Mesenchymal stem cell (in vitro differentiated cells and primary cell): ENCODE measurements at places on chromosomes 16 and 17.

GRCh38 chr17:78226759-78227454, 4.5 kb upstream of the TMEM235 start:
- DNase-seq: no peak

GRCh38 chr16:28311413-28311812, 19.1 kb downstream of the SBK1 start:
- no peak for DNase-seq

DNA sequence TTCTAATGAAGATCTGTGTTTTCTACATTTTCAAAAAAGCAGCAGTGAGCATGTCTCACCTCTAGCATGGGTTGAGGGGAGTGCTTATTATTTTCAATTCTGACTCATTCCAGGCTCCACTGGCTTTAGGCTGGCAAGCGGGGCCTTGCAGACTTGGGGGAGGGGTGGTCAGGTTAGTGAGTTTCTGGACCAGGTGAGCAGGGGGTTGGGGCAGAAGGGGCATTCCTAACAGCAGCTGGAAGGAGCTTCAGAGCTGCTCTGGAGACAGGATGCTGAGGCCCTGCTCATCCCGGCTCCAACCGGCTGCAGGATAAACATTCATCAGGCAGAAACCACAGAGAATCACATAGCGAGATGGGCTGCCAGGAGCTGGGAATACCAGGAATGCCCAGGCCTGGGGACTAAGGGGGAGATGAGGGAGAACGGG, 10.5 kb upstream of the KRT19 start:
- peak; percentile 64 for DNase-seq

DNA sequence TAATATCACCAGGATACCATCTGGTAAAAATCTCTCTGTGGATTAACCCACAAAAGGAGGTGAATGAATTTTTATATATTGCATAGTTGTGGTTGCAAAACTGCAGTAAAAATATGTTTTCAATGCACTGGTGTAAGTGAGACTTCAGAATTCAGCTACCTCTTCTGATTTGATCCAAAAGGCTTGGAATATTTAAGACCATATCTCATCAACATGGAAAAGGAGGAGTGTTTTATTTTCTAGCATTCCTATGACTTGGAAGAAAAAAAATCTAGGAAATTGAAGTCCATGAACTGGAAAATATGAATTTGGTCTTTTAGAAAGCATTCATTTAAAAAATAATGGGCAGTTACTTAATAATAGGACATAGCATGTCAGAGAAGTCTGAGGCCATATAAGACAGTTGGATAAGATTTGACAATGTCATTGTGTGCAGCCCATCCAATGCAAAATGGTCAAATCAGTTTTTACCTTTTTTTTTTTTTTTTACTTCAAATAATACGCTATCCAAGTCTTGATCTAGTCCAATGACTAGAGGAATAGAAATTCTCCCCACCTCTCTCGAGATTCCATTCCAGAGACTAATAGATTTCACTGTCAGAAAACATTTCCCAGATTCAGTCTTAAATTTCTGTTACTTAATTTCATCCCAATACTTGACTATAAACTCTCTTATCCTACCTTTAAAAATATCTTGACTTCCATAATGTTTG, 364.9 kb upstream of the PMFBP1 start:
- no peak for DNase-seq

DNA sequence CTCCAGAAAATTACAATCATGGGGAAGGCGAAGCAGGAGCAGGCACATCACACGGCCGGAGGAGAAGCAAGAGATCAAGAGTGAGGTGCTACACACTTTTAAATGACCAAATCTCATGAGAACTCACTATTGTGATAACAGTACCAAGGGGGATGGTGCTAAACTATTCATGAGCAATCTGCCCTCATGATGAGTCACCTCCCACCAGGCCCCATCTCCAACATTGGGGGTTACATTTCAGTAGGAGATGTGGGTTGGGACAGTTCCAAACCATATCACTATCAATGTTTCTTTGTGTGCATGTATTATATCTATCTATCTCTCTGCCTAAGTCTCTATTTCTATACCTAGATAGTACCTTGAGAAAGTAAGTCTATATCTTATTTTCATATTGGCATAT, 724.8 kb downstream of the CDH11 start:
- DNase-seq: no peak

- no peak for DNase-seq
Measured at GRCh38 chr17:81807839-81808238, 3.9 kb downstream of the GCGR start.

- no peak for DNase-seq
Measured at GRCh38 chr16:9844361-9844760, 337.9 kb downstream of the GRIN2A start.

DNA sequence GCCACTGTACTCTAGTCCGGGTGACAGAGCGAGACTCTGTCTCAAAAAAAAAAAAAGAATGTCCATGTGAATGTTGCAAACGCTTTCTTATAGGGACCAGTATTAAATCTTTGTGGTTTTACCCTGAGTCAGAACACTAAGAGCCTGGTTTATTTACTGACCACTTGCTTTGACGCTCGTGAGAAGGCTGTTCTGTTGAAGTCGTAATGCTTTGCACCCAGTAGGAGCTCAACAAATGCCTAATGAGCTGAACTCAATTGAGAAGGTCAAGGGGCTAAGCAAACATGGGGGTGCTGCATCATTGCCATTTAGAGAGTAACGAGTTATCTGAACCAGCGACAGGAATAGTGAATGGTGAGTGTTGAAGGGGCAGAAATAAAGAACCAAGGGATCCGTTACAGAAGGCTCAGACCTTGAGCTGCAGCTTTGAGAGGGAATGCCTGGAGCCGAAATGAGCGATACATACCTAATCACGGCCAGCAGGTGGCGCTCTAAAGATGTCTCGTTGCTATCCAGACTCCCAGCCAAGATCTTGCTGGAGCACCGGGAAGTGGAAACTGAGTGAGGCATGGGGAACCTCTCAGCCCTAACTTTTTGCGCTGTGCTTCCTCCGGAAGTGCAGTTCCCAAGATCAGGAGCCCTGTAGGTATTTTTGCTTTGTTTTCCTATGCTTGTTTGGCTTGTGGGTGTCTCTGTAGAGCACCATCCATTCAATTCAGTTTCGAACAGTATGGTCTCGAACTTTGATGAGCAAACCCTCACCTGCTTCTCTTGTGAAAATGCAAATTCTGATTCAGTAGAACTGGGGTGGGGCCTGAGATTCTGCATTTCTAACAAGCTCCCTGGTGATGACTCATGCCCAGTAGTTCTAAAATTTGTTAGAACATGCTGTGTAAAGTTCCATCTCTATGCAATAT, 12.6 kb upstream of the RNF222 start:
- DNase-seq: peak; percentile 86

GRCh38 chr17:82655038-82655479, 6.8 kb upstream of the WDR45B start:
- no peak for DNase-seq

DNA sequence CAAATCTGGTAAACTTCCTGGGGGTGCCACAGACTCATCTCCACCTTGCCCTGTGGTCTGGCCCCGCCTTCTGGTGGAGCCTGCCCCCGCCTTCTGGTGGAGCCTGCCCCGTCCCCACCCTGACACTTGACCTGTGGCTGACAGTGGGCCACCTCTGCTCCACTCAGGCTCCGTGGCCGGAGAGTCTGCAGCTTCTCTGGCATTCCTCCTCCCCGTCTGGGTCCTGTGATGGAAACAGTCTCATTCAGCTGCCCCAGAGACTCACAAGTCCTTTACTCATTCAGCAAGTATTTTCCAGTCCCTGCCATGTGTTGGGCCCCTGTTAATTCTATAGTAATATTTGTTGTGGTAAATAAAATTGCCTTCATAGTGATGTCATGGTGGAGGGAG, 21.0 kb upstream of the G6PC1 start:
- peak; percentile 72 for DNase-seq

DNA sequence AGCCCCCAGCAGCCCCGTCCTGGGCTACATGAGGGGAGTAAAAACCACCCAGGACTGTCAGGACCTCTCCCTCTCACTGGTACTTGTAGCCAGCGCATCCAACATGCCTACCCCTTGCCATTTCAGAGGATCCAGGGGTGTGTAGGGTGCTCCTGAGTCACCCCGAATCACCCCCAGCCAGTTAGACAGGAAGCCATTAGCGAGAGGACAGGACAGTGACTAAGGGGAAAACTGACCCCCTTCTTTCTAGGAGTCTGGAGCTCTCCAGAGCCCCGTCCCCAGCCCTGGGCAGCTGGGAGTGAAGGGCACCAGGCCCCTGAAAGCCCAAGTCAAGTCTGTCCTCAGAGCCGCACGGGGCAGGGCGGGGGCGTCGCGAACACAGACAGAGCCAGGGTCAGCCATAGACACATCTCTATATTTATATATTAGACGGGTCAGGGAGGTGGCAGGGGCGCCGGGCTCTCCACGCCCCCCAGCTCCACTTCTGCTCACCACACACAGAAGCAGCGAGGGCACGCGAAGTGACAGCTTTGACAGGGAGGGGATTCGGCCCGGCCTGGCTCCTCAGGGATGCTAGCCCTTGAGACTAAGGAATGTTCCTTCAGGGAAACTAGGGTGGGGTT, 485 bp upstream of the GDPD3 start:
- DNase-seq: no peak

- DNase-seq: no peak
Measured at GRCh38 chr16:17404941-17405689, 65.6 kb downstream of the XYLT1 start.

GRCh38 chr16:85557083-85557970, 55.8 kb upstream of the GSE1 start:
- DNase-seq: peak; percentile 64

- no peak for DNase-seq
Measured at GRCh38 chr16:21190013-21190412, 21.4 kb downstream of the ZP2 start.

GRCh38 chr16:83711069-83711468, 96.7 kb upstream of the HSBP1 start:
- no peak for DNase-seq

DNA sequence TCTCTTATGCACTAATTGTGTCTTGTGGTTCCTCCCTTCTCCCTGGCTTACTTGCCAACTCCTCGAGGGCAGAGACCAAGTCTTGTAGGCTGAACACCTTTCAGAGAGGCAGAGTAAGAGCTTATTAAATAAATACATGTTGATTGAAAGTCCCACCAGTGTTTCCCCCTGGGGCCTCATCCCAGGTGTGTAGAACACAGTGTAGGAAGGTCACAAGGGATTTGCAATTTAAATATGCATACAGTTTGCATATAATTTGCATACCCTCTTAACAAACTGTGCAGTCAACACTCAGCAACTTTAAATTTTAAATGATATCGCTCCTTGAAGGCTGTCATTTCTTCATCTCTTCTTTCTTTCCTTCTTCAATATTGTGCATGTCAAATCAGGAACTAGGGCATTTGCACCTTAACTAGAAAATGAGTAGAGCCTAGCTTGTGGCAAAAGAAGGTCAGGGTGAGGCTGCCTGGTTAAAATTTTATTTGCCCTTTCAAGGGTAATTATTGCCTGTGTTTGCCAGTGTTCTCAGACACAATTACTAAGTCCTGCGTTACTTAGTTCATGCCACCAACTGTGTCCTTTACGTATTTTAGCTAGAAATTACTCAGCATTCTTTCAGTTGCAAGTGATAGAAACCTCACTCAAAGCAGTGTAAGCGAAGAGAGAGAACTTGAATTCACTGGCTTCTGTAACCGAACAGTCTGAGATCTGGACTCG, 465.7 kb downstream of the HAPSTR1 start:
- no peak for DNase-seq

DNA sequence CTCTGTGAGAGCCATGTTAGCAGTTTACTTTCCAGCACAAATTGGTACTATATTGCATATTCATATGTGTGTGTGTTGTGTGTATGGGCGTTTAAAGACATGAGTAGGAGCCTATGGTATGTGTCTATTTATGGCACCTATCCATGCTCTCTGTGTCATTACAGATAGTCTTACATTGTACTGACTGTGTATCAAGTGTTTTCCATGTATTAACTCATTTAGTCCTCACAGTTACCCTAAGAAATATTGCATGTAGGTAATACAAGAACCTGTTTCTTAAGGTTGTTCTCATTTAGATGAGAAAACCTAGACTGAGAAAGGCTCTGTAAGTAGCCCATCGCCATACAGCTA, 1.6 kb downstream of the ALG1 start:
- DNase-seq: peak; percentile 6

- no peak for DNase-seq
Measured at GRCh38 chr16:88045820-88046303, 94.6 kb downstream of the BANP start.

DNA sequence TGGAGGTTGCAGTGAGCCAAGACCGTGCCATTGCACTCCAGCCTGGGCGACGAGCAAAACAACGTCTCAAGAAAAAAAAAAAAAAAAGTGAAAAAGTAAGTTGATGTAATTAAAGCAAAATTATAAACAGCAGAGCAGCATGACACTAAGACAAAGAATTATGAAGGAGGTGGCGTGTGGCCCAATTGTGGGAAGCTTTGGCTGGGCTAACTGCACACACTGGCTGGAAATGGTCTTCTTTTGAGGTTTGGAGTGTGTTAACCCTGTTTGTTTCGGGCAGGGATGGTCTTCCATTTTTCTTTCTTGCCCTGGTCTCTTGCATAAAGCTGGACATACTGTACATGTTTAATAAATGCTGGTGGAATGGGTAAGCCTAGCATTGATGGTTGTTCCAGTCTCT, 54.8 kb downstream of the RAP1GAP2 start:
- DNase-seq: no peak
